Stimulated activated CD8-positive, alpha-beta memory T cell treated with anti-CD3 and anti-CD28 coated beads, Interleukin-4, amount 100 ng/mL, for 4 hours (primary cell): ENCODE measurements at places on chromosomes 12 and 14.

- no peak for DNase-seq
Observed at GRCh38 chr14:71362282-71362681, 455.0 kb downstream of the PCNX1 start.

DNA sequence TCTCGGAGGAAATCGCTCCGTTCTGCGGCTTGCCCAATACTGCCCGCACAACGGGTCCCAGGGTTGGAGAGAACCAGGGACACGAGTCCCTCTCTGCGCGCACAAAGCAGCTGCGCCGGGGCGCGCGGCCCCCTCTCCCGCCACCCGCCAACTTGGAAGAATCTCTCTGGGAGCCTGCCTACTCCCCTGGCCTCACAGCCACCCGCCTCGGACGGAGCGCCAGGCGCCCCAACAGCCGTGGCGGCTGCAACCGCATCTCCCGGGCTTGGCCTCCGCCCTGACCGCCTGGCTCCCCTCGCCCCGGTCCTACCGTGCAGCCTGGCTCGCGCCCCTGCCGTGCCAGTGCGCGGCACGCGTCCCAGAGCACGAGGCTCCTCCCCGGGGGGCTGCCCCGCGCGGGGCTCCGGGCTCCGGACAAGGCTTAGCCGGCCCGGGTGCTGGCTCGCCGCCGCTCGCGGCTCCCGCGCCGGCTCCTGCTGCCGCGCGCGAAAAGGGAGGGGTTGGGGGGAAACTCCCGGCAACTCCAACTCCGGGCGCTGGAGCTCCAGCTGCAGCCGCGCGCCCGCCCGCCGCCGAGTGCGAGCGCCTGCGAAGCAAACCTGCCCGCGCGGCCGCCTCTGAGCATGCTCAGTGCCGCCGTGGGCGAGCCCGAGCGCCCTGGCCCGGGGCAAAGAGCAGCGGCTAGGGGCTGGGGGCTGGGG is at the start of gene STXBP6:
STXBP6 (minus strand) TSS at position 580 of the 701 bp plus-strand sequence. CDS start 75,329 bp downstream, outside the sequence.
- no peak for DNase-seq

DNA sequence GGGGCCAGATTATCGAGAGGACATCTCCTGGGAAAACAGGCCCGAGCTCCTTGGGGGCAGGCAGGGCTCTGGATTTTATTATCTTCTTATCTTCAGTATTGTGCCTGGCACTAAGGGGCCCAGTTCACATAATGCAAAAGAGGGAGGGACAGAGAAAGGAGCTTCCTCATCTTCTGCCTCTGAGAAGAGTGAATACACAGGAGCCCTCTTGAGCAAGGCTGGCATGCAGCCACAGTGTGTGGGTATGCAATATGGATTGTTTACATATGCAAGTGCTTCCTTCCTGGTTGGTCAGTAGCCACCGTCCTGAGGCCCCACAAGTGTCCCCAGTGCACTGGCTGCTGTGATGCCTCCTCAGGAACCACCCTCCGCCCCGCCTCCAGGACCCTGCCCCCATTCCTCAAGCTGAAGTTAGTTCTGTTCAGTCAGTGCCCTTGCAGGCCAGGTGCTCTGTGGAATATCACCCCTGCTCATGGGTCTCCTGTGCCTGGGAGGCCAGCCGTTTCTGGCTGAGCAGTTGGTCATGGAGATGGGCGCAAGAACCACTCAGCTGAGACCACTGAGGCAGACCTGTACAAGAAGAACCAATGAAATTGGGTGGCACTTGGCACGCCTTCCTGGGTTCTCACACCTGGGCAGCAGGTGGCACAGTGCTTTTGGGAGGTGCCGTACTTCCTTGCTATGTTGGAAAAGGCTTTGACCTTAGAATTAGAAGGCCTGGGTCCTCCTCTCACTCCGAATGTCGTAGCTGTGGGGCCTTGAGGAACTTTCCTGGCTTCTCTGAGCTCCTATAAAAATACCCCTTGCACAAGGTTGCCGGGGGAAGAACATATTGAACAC is 35.1 kb upstream of the ACTN1 start:
- DNase-seq: no peak

GRCh38 chr14:72783741-72784140 is 110.2 kb downstream of the DPF3 start:
- no peak for DNase-seq

DNA sequence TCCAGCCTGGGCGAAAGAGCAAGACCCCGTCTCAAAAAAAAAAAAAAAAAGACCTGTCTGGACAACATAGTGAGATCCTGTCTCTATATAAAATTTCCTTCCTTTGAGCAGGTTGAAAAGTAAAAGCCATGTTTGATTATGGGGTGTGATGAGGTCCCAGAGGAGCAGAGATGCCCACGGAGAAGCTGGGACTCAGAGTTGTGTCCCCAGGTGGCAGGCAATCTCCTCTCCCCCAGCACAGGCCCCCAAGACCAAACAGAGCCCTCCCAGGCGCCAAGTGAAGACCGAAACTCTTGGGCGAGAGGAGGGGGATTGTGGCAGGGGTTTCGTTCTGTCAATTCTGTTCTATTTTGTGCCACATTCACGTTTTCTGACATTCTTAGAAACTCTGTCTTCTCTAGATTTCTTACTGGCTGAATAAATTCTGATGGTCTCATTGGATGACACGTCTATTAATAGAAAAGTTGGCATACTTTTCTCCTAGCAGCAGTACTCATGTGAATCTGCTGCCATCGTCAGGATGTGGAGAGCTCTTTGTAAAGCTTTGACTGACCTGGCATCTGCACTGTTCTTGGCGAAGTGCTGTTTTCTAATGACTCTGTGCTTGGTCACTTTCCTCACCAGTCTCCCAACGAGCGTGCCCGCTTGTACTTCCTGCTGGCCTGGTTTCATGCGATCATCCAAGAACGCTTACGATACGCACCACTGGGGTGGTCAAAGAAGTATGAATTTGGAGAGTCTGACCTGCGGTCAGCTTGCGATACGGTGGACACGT is 43.4 kb downstream of the HSP90AA1 start:
- DNase-seq: no peak

GRCh38 chr14:90428676-90429075 is 31.8 kb downstream of the CALM1 start:
- DNase-seq: no peak

DNA sequence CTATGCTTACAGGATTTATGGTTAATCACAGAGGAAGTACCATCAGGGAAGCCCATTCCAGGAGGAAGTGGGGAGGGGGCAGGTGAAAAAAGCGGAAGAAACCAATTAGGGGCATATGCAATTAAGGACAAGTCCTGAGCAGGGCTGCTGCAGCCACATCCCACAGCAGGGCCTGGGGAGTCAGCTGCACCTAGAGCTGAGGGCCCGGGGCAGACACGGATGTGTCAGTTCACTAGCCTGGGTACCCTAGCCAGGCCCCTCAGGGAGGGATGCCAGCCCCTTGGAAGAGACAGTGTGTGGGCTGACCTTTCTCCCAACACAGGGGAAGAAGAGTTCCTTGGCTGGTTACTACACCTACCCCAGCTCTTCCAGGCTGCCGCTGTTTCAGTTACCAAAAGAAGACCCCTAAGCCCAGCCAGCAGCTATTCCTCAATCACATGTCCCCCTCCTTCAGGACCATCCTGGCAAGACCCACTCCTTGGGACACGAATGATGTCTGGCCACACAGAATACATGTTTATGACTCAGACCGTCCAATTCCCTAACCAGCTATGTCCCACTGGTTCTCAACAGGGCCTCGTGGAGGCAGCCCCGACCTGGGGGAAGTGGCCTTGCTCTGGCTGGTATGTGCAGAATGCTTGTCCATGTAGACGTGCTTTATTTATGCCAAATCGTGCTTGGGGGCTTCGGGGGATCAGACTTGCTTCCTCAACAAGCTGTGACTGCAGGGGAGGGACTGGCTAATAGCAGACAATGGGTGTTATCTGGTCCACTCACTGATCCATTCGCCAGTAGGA is 133.7 kb upstream of the RTL1 start:
- DNase-seq: no peak

GRCh38 chr14:79473651-79474050 is 737.7 kb downstream of the DIO2 start:
- no peak for DNase-seq

DNA sequence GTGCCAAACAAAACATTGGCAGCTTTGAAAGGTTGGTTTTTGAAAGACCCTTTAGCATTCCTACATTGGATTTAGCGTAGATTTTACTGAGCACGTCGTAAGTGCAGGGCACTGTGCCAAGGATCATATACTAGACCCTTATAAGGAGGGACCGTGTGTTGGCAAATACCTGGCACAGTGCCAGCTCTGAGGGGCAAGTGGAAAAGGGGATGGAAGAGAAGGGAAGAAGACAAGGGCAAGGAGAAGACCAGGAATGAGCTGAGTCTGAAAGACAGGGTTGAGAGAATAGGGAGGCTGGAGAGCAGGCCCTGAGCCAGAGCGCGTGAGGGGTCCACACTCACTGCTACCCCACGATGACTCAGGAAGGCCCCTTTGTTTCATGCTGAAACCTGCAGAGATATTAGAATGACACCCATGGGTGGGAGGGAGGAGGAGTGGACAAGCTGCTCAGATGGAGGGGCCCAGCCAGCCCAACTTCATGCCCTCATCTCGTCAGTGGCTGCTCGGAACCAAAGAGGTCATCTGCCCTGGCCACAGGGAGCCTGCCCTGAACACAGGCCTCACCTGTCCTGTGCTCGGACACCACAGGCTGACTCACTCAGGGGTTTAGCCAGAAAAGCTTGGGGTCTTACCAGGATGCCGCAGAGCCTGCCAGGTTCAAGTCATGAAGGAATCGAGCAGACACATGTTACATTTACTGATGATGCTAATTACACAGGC is 25.0 kb downstream of the RAB35 start:
- DNase-seq: no peak

GRCh38 chr12:13102461-13103195 is 839 bp downstream of the GSG1 start:
- DNase-seq: no peak

DNA sequence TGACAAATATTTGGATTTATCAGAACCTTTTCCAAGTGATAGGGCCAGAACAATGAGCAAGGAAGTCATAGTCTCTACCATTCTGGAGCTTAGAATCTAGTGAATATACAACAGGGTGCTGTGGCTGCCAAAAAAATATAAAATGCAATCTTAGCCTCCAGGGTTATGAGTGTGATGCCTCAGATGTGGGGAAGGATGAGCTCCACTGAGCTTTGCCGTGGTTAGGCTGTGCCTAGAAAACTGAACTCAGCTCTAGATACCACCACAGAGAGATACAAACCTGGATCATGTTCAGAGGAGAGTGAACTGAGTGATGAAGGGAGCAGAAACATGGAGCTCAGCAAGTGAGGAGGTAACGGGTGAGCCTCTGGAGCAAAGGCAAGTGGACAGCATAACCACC is 138.1 kb upstream of the HIF1A start:
- no peak for DNase-seq

- no peak for DNase-seq
Observed at GRCh38 chr14:64938972-64939816, 3.4 kb downstream of the GPX2 start.

- DNase-seq: no peak
Observed at GRCh38 chr12:83018088-83018487, 331.4 kb downstream of the TMTC2 start.
